Testis (tissue), 5 donors: ENCODE measurements at places on chromosomes 2 and 18.

GRCh38 chr2:59529726-59530125 is 1023.7 kb downstream of the BCL11A start:
- DNase-seq, result no peak

DNA sequence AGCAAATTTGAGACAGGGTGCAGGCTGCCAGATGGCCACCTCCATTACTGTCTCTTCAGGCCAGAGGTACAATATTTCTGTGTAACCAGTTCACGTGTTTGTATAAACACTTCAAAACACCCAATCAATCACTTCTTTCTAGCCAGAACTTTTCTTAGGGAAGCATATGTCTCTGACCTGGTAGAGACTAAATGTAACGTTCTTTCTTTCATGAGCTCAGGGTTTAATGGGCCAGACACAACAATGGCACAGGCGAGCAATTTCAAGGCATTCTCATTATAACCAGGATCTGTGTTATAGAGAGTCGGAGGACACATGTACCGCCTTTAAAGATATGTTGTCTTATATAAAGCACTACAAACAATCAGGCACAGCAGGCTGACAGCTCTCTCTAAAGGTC is 1846.4 kb upstream of the PIK3C3 start:
- DNase-seq, result no peak

- no peak for DNase-seq
These were observed 254.2 kb downstream of the KCNS3 start for GRCh38 chr2:18132697-18133096.

DNA sequence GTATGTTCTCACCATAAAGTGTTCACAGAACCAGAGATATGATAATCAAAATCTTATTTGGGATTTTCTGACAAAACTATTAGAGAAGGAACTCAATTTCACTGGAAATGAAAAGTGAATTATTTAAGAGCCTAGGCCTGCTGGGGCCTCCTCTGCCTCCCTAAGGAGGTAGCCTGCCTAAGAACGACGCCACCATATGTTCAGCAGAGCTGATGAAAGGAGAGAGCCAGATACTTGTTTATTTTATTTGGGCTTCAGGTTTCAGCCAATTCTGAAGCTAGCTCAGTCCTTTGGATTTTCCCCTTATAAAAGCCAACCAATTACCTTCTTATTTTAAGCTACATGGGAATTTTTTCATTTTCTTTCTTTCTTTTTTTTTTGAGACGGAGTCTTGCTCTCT is 433.1 kb upstream of the MAP2 start:
- no peak for DNase-seq

DNA sequence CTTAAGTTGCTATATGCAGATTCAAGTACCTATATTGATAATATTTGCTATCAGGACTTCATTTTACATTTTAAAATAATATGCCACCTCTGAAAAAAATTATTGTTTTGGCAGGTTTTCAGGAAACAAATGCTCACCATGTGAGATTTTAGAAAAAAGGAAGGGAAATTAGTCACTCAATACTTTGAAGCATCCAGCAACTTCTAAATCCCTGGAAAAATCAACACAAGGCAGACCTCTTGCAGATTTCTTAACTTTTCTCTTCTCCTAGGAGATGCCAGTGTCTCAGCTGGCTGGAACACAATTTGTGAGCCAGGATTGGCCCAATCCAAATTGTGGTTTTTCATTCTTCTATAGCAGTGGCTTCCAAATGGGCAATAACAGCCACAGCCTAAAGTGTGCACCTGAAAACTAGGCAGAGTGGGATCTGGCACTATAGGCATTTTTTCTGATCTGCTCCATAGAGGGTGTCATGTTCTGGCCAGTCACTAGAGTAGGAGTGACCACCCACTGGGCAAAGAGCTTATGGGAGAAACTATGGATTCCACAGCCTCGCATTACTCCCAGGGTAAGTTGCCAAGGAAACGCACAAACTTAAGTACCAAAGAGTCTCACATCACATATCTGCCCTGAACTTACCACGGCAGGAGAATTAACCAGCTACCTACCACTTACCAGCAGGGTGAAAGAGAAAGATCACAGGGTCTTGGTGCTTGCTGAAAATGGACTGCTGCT is 28.1 kb upstream of the THOC1 start:
- no peak for DNase-seq

- no peak for DNase-seq
These were observed 33.2 kb downstream of the TOGARAM2 start for GRCh38 chr2:29014331-29014730.

- no peak for DNase-seq
These were observed 9.6 kb downstream of the MAT2A start for GRCh38 chr2:85548608-85548900.
